ENCODE measurements at places on chromosomes 5 and 9.
A peak's percentile ranks its signal among the peaks of the same experiment; 100 is the strongest.

DNA sequence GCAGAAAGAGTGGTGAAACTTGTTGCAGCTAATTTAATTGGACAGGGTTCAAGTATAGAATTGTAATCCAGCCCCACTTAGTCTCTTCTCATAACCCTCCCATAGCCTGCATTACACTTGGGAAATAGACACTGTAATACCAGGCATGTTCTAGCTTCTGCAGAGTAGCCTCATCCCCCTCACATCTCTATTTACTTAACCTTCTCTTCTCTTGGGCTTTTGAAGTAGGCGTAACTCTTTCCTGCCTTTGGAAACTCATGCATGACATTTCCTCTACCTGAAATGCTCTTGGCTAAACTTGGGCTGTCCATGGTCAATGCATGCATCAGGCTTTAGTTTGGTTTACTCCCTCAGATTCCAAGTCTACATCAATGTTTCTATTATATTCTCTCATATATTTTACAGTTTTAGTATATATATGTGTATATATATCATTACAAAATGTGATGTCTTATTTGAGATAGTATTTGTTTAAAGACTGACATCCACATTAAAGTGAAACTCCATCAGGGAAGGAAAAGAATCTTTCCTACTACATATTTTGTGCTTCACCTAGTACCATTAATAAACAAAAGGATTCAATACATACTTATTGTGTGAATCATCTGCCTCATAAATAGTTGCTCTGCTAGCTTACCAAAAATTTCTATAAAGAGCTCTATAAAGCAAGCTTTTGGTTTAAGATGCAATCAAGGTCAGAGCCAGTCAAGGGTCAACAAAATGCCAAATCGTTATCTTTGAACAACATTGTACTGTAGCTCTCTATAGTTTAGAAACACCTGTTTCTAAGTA, 1158.0 kb downstream of the MAT2B start:
- DNase-seq = no peak

DNA sequence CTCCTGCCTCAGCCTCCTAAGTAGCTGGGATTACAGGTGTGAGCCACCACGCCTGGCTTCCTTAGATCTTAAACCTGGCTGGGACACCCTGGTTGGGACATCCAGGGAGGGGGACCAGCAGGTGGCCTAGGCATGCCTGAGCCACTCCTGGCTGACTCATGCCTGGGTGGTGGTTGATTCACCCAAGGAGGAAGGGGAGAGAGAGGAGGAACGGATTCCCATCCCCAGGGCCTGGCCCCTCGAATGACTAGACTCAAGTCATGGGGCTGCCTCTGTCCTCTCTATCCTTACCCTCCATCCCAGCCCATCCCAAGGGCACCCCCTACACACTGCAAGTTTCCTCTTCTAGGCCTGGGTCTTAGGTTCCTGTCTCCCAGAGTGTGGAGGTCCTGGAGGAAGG, 12.7 kb downstream of the EEIG1 start:
- DNase-seq = peak; percentile 39

- DNase-seq = no peak
Measured at GRCh38 chr9:12980085-12980851, 205.4 kb downstream of the LURAP1L start.

DNA sequence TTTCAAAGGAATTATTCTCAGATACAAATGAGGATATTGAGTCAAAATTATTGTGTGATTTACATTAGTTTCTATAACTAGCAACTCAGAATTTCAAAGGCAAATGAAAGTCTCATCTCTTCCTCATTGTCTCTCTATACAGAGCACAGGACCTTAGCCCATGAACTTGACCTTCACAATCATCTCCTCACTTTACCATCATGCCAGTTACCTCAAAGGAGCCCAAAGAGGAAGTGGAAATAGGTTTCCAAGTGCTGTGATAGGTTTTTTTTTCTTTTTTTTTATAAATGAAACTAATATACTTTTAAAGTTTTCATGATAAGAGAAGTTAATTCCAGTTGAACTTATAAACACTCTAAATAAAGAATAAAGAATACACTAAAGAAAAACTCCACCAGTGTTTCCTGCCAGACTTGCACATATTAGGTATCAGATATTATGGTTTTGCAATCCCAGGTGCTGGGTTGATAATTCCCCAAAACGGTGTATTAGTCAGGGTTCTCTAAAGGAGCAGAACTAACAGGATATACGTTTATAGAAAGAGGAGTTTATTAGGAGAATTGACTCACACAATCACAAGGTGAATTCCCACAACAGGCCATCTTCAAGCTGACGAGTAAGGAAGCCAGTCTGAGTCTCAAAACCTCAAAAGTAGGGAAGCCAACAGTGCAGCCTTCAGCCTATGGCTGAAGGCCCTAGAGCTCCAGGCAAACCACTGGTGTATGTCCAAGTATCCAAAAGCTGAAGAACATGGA, 50.1 kb upstream of the ADAMTS16 start:
- DNase-seq = no peak

- peak; percentile 24 for DNase-seq
Measured at GRCh38 chr5:150352244-150353031, 5.1 kb upstream of the TCOF1 start.

DNA sequence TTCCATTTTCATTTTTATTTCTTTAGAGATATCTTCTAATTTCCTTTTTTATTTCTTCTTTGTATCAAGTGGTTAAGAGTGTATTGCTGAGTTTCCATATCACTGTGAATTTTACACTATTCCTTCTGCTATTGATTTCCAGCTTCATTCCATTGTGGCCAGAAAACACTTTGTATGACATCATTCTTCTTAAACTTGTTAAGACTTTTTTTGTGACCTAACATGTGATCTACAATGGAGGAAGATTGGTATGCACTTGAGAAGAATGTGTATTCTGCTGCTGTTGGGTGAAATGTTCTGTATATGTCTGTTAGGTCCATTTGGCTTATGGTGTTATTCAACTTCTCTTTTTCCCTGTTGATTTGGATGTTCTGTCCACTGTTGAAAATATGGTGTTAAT, 274.2 kb upstream of the PUM3 start:
- DNase-seq = no peak

DNA sequence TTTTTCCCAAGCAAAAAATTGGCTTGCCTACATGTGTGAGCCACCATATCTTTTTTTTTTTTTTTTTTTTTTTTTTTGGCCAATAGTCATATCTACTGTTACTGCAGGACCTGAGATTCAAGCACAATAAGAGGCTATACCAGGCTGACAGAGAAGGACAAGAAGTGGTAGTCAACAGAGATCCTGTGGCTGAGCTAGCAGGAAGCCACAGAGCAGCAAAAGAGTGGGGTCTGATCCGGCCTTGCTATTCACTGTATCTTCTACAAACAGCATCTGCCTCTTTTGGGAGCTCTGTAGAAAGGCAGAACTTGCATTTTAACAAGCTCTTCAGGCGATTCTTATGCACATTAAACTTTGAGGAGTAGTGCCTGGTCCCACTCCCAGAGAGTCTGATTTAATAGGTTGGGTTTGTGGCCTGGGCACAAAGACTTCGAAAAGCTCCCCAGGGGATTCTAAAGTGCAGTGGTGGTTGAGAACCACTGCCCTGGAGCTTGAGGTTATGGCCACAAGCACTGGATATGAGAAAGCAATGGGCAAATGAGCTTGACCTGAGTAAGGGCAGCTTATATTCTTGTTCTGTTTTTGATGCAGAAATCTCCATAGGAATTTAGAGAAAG, 162.8 kb downstream of the PIK3R1 start:
- no peak for DNase-seq
